ENCODE measurements at places on chromosomes 2 and 18.

- DNase-seq = no peak
Observed at GRCh38 chr2:135942936-135943688, 42.3 kb downstream of the DARS1 start.

GRCh38 chr18:48621240-48621639 lies 82.4 kb downstream of the CTIF start:
- no peak for DNase-seq

DNA sequence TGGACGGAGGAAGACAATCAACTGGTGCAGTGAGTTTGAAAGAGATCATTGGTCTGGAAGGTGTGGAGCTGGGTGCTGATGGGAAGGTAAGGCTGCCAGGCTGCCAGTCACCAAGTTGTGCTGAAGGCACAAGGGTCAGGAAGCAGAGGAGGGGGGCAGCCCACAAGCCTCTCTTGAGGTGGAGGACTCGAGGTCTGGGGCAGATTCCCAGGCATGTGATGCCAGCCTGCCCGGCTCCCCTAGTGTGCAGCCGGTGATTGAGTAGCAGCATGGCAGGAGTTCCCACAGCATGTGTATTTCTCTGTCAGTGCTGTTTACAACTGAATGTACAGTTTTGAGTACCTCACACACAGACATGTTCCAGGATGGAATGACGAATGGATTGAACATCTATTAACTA lies 99.3 kb downstream of the CABLES1 start:
- DNase-seq = no peak

DNA sequence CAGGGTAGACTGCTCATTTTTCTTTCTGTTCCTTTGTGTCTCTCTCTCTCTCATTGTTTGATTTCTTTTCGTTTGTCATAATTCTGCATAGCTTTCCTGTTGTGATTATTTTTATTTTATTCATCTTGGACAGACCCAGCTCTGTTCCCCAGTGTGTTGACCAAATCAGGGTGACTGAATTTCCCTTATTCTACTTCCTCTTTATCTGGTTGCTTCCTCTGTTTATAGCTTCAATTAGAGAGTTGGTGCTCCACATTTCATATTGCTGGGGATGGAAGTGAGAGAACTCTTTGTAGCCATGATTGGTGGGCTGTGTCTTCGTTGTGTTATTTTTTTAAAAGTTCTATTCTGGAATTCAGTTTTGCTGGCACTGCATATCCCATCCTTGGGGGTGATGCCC lies 19.1 kb downstream of the PROKR1 start:
- peak; percentile 23 for DNase-seq

- DNase-seq = no peak
Observed at GRCh38 chr2:241088791-241089732, 13.0 kb downstream of the MTERF4 start.

- no peak for DNase-seq
Observed at GRCh38 chr2:152428800-152429582, 94.0 kb downstream of the FMNL2 start.

DNA sequence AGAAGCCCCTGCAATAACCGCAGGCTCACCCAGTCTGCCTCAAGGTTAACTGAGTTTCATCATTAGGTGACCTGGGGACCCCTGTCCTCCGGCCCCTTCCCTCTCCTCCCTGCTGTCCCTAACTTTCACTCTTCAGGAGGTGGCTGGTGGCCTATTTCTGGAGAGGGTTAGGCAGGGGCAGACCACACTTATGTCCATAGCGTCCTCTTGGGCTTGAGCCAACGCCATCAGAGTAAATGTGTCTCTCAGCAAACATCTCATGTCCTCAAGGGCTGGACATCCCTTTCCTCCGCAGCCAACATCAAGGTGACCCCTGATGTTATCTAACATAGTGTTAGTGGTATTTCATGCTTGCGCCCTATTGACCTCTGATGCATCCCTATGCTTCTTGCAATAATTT lies 114.8 kb downstream of the BCL11A start:
- DNase-seq = no peak

DNA sequence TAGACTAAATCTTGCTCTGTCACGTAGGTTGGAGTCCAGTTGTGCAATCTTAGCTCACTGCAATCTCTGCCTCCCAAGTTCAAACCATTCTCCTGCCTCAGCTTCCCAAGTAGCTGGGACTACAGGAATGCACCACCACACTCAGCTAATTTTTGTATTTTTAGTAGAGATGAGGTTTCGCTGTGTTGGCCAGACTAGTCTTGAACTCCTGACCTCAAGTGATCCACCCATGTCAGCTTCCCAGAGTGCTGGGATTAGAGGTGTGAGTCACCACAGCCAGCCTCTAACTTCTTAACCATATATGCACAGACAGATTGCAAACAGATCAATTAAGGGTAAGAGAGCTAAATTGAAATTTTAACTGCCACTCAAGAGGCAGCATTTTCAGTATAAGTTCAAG lies 22.1 kb upstream of the CNGA3 start:
- DNase-seq = no peak

DNA sequence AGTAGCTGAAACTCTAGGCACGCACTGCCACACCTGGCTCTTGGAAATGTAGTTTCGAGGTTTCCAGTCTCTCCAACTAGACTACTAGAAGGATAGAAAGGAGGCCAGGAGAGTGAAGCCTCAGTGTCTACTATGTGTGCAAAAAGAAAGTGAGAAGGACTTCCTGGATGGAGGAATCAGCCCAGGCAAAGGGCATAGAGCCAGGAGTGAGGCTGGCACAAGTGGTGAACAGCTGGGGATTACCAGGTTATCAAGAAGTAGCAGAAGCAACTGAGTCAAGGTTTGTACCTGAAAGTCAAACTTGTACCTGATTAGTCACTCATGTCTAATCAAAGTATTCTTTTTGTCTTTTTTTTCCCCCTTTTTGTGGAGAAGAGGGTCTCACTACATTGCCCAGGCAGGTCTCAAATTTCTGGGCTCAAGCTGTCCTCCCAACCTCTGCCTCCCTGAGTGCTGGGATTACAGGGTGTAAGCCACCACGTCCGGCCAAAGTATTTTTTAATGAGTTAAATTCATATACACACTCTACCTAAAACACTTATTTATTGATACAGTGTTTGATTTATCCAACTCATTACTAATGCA lies 8.7 kb upstream of the FZD5 start:
- DNase-seq = no peak

DNA sequence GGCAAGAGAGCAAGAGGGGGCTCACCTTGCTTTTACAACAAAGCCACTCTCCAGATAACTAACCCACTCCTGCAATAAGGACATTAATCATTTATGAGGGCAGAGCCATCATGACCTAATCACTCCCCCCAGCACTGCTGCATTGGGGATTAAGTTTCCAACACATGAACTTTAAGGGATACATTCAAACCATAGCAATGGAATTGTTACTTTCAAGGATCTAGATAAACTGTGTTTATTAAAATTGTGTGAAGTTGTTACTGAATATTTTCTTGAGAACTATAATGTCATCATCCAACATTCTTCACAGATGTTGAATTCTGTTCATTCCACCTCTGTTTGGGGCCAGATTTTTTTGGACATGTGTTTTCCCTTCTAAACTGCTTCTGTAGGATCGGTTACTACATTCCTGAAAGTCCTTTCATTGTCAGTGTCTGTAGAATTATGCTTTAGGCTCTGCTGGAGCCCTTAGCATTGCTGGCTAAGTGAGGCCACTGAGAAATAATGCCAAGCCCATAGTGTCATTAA lies 50.4 kb downstream of the SPATS2L start:
- DNase-seq = no peak

- DNase-seq = no peak
Observed at GRCh38 chr2:5915881-5916310, 223.7 kb downstream of the SOX11 start.

GRCh38 chr18:33828949-33829348 lies 250.9 kb downstream of the ASXL3 start:
- DNase-seq = no peak

DNA sequence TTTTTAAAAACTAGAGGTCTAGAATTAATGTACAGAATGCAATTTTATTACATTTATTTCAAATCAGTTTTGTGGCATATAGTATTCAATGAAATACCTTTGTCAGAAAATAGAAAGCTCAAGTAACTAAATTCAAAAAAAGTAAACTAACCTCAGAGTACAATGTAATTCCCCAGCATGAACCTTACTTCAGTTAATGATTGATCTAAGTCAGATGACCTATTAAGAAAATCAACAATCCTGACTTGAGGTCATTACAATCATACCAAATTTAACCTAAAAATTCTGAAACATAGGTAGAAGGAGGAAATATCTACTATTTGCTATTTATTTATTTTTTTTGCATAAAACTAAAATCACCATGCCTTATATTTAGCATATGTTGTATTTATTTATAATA lies 142.9 kb downstream of the CCDC102B start:
- DNase-seq = no peak

GRCh38 chr2:25964891-25965290 lies 17.4 kb downstream of the KIF3C start:
- DNase-seq = no peak

- no peak for DNase-seq
Observed at GRCh38 chr2:205752924-205753323, 70.6 kb downstream of the NRP2 start.

GRCh38 chr2:199806179-199806578 lies 44.8 kb downstream of the FTCDNL1 start:
- no peak for DNase-seq

DNA sequence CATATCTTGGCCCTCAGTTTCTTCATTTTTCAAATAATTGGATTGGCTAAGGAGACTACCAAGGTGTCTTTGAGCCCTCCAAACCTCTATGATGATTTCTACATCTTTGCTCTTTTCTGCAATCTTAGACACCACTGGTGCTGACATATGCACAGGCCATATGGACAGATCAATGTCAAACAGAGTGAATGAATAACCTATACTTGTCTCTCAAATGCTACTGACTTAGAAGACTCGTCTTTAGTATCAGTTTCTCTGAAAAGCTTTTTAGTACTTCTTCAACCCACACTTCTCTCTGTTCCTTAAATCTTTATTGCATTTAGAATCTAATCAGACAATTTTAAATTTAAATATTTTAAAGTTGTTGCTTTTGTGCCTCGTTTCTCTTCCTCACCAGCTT lies 258.2 kb downstream of the LTBP1 start:
- no peak for DNase-seq

All from germinal center (tissue), 1 donor.